ENCODE measurements at places on chromosomes 3 and 15.

- DNase-seq: no peak
Observed at GRCh38 chr15:75371901-75372688, 3.7 kb upstream of the MAN2C1 start.

DNA sequence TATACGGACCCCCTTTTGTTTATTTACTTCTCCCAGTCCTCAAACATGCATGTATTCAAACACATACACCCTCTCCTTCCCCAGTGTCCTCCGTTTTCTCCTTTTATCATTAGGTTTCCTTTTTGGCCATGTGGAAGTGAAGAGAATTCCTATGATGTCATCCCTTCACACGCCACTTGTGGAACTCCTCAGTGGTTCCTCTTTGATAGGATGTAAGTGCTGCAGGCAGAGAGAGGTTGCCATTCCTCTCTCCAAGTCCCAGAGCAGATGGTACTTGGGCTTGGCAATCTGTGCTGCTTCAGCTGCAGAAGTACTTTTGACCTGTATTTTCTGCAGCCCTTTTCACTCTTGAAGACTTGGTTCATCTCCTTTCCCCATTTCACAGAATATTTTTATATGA, 32.9 kb upstream of the CRTC3 start:
- no peak for DNase-seq

DNA sequence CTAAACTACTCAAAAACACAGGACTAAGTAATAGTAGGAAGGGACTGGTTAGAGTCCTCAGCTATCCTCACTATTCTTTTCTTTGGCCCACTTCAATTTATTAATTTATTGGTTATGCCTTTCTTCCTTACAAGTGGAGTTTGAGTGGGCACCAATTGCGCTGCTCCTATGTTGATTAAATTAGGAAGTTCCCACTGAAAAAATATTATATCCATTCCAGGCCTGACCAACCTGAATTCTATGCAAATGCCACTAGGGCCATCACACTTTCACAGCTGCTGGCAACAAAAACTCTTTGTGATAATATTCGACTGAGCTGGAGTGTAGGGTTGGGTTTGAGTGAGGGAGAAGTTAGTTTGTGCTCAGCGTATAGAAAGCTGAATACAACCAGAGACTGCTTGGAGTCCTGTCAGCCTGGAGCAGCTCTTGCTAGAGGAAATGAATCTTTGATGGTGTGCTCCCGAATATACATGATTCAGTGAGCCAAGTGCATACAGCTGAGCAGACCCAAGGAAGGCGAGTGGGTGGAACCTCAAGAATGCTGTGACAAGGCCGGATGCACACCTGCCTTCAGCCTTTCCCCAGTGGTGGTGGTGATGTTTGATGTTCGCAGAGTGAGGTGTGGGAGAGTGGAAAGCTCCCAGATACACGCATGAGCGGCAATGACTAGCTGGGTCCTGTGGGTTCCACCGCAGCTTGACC, 1.5 kb downstream of the ARHGEF3 start:
- DNase-seq: no peak

GRCh38 chr3:96813134-96813819, 1.1 kb upstream of the EPHA6 start:
- DNase-seq: peak; percentile 46

GRCh38 chr3:50121072-50122032, 32.6 kb downstream of the RBM5 start:
- peak; percentile 78 for DNase-seq

- DNase-seq: no peak
Observed at GRCh38 chr3:36730966-36731365, 33.4 kb downstream of the DCLK3 start.

DNA sequence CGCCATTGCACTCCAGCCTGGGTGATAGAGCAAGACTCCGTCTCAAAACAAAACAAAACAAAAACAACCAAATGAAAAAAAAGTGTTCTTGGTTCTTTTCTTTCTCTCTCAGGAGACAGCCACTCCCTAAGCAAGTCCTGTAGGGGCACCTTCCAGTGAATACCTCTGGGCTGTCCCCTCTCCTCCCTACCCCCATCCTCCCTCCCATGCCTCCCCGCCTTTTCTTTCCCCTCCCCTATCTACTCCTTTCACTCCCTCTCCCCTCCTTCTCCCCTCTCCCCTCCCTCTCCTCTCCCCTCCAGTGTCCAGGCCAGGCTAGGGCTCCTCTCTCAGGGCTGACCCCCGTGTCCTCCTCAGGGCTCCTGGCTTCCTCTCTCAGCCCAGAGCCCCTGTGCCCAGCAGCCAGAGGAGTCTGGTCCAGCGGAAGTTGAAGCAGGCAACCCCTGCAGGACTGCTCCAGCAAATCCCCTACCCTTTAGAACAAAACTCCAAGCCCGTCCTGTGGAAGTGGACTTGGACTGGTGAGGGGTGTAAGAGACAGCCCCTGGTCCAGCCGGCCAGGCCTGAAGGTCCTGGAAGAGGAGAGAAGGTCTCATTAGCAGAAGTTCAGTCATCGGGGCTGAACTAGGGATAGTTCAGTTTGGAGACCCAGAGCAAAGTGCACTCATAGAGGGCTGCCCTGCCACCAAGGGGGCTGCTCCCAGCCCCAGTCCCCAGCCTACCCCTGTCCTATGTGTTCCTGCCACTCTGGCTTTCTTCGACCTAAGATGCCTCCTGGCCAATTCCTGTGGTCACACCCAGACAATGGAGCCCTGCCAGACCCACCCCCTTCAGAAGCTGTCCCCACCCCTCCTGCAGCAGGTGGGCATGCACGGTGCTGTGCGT, 79.8 kb upstream of the IQSEC1 start:
- no peak for DNase-seq

DNA sequence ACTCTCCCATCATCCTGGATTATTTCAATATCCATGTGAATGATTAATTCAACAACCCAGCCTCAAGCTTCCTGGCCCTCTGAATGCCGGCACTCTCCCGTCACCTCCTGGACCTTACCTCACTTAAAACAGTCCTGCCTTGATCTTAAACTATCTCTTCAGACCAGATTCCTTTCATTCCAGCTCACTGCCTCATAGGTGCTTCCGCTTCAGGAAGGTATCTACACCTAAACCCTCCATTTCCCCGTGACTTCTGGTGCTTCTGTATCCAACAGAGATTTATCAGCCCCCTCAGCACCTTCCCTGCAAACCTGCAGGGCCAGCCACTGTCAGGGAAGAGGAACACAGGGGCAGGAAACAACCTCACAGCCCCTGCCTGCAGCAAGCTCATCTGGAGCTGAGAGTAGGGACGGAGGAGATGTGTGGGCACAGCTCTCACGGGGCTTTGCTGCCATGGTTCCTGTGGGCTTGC, 98.9 kb upstream of the TJP1 start:
- DNase-seq: no peak

DNA sequence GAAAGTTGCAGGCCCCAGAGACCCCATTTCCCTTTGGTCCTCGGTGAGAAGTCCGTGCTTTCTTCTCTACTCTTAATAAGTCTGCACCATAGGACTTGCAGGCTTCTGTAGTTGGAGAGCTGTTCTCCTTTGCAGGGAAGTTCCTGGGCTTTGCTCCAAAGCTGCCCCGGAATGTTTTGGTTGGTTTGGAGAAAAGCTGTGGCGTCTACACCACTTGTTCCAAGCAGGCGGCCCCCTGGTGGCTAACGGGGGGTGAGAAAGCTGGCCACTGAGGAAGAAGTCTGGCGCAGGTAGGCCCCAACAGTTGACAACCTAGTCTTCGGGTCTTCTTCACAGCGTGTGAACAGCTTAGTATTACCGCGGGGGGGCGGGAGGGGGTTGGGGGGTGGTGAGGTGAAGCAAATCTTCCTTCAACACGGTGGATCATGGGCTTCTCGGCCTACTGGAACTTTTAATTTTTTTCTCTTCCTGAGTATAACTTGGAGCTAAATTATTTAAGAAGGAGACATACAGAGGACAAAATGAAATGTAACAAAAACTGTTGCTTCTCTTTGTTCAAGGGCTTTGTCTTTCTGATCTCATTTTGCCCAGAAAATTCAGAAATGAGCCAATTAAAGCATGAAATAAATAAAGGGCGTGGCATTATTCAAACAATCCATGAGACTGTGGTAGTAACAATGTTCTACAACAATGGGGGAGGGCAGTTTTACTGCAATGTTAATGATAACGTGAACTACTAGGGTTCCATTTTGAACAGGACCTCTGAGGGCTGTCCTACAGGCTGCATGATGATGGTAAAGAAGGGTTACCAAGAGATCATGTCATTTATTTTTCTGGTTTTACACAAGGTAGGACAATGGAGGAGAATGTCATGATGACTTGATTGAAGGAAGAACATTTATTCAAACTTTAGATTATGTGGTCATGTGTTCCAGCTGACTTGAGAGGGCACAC, 2.2 kb upstream of the THRB start:
- DNase-seq: peak; percentile 33

DNA sequence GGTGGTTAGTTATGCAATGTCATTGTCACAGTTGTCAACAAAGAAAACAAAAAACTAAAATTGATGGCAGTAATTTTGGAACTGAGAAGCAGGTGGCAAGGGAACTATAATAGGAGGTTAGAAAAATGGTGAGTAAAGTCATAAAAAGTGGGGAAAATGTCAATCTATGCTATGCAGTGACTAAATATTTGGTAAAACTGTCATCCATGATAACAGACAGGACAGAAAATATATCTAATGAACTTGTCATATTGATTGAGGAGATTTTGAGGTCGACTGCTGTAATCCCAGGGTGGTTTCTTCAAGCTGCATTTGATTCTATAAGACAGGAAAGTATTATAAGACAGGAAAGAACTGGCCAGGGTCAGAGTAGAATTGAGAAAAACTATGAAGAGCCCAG, 998.4 kb downstream of the IGSF11 start:
- DNase-seq: no peak

GRCh38 chr3:73605412-73605811, 19.3 kb downstream of the PDZRN3 start:
- no peak for DNase-seq

GRCh38 chr3:134249935-134250716, 533 bp downstream of the RYK start:
- peak; percentile 80 for DNase-seq

DNA sequence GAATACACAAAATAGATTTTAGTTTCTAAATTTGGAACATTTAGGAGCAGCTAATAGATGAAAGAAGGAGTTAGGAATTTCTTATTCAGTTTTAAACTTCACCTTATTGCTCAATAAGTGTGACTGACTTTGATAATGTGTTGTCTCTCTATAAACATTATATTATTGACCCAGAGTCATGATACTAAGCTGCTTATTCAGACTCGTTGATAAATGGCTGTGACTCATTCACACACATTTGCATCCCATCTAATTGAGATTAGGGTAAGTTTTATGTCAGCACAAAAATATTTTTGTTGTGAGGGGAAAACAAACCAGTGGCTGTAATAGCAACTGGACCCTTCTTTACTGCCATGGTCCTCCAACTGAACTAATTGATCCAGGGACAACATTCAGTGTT, 137.6 kb downstream of the GOLIM4 start:
- DNase-seq: no peak

DNA sequence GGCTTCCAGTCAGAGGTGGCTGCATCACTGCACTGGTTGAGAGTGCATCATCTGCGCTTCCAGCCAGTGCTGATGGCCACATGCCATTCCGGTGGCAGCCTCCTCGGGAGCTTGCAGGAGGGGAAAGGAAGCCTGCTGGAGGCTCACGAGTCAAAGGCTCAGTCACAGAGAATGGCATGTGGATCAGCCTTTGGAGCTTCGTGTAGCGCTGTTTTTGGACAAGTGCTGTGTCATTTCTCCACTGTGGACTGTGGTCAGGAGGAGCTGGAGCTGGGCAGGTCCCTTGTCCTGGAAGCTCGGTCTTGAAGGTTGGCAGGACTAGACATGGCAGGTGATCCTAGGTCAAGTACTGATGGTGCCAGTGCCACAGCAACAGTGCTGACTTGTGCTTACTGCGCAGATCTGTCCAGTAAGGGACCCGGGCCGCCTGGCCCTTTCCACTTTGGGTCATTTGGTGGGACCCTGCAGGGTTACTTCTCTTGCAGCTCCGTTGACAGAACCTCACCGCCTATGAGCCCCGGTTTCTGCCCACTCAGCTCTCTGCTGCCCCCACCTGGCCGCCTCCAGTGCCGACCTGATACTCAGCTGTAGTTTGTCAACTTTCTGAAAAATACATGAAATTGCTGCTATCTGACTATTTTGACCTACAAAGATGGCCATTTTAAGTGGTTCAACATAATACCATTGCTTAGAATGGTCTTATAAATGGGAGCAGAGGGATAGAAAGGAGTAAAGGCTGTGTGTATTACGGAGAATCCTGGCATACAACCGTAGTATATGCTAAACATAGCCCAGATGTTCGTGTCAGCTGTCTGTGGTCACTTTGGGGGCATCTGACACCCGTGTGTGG, 27.6 kb upstream of the TRPM1 start:
- DNase-seq: peak; percentile 65

DNA sequence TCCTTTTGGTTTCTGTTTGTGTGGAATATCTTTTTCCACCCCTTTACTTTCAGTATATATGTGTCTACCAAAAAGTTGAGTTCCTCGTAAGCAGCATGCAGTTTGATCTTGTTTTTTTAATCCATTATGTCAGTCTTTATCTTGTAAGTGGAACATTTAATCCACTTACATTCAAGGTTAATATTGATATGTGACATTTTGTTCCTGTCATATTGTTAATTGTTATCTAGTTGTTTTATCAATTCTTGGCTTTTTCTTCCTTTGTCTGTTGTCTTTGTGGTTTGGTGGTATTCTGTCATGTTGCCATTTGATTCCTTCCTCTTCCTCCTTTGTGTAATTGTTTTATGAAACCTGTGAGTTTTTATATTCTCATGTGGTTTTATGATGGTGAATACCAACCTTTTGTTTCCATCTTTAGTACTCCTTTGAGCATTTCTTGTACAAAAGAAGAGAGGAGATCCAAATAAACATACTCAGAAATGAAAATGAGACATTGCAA, 43.4 kb upstream of the XCR1 start:
- no peak for DNase-seq

DNA sequence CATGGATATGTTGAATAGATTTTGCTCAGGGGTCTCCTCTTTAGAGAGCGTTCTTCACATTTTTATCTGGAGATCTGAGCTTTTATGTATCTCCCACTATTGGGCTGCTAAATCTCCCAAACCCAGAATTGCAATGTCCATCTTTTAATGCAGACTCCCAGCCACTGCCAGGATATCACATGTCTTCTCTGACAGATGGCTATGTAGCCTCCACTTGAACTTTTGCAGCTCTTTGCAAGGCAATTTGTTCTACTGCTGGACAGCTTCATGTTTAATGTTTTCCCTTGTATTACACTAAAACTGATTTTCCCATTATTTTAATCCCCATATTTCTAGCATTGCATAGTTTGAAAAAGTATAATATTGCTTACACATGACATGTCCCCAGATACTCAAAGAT, 177.2 kb downstream of the LPP start:
- DNase-seq: no peak

GRCh38 chr15:82810890-82811426, 1.5 kb downstream of the WHAMM start:
- DNase-seq: peak; percentile 69

GRCh38 chr3:122937745-122938144, 89.8 kb downstream of the SEMA5B start:
- no peak for DNase-seq

DNA sequence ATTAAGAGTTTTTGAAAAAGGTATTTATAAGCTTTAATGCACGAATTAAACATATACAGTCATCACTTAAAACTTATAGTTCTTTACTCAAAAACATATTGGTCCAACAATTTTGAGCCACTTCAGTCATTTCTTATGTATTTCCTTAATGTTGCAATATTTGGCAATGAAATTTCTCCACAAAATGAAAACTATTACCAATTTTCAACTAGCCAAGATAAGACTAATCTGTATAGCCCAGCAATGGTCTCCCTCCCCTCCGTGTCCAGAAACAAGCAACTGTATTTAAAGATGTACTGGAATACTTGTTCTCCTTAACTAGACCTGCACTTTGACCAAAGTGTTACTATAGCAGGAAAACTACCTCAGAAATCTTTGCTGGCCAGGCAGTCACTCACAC, 9.2 kb downstream of the ARF4 start:
- DNase-seq: peak; percentile 92

Data from erythroblast (primary cell).